ENCODE measurements at places on chromosomes 1 and 21.
A peak's percentile ranks its signal among the peaks of the same experiment; 100 is the strongest.

GRCh38 chr1:100539836-100540536 lies 2.0 kb downstream of the GPR88 start:
- DNase-seq, result peak; percentile 10

GRCh38 chr21:21921410-21922232 lies 923.4 kb downstream of the NCAM2 start:
- peak; percentile 36 for DNase-seq

DNA sequence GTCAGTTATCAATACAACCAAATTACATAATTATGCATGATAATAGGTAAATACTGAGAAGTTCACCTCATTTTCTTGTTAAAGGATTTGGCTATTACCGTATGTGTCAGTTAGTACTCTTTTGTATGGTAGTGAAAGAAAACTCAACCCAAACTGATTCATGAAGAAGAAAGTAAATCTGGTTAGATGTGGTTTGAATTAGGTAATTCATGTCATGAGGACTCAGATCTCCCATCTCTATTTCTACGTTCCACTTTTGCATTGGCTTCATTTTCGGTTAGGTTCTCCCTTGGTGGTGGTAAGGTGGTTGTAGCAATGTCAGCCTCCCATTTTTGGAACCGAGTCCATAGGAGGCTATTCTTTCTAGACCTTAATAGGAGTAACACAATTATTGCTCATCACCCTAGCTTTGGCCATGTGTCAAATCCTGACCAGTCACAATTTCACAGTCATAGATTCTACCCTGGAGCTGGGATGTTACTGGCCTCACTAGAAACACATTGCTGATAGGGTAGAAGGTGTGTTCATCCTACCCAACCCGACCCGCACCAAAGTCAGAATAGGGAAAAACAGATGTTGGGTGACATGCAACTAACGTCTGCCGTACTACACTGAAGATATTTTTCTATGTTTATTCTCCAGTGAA lies 97.6 kb downstream of the OSBPL9 start:
- DNase-seq, result no peak

GRCh38 chr1:14923727-14924452 lies 229.7 kb upstream of the TMEM51 start:
- DNase-seq, result no peak

DNA sequence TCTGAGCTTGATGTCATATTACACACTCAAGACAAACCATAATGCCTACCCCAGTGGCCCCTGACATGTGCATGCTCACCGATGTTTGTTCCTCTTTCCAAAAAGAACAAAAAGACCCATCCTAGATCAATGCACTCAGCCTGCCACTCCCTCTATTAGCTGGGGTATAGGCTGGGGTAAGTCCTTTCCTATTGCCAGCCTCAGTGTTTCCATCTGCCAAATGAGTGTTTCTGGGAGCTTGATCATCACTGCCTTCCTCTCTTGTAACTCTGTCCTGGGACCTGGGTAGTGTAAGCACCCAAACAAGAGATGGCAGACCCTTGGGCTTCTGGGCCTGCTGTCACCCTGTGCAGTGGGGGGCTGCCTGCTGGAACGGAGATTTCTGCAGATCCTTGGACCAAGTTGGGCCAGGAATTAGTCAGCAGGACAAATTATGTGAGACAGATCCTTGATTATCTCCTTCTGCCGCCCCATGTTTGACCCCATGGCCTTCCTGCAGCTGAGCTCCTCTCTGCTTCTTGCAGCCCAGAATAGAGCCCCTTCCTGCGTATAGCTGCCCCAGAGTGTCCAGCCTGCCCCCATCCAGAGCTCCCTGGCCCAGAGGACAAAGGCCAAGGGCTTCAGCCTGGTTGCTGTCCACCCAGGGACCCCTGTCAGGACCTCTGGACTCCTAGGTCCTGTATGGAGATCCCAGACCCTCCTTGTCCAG lies 31.5 kb upstream of the LRP8 start:
- DNase-seq, result no peak

- DNase-seq, result no peak
Measured at GRCh38 chr1:18998016-18998724, 41.7 kb upstream of the IFFO2 start.

GRCh38 chr1:40982721-40983120 lies 3.2 kb downstream of the CTPS1 start:
- DNase-seq, result no peak

DNA sequence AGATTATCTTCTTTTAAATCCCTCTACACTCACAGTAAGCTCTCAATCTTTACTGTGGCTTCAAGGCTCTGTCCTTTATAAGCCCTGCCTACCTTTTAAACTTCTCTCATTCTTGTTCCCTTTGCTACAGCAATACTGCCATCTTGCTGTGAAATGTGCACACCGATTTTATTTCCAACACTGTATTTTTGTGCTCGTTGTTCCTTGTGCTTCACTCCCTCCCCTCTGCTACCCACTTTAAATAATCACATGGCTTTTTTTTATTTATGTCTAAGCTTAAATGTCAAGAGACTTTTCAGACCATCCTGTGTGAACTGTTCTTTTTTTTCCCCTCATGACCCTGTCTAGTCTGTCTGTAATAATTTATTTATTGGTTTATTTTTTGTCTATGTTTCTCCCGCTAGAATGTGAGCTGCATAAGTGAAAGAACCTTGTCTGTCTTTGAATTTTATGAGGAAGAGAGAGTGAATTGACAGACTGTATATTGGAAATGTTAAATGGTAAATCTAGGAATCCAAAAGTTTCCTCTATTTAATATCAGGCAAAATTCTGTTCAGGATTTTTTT lies 45.7 kb downstream of the ABCD3 start:
- peak; percentile 2 for DNase-seq

DNA sequence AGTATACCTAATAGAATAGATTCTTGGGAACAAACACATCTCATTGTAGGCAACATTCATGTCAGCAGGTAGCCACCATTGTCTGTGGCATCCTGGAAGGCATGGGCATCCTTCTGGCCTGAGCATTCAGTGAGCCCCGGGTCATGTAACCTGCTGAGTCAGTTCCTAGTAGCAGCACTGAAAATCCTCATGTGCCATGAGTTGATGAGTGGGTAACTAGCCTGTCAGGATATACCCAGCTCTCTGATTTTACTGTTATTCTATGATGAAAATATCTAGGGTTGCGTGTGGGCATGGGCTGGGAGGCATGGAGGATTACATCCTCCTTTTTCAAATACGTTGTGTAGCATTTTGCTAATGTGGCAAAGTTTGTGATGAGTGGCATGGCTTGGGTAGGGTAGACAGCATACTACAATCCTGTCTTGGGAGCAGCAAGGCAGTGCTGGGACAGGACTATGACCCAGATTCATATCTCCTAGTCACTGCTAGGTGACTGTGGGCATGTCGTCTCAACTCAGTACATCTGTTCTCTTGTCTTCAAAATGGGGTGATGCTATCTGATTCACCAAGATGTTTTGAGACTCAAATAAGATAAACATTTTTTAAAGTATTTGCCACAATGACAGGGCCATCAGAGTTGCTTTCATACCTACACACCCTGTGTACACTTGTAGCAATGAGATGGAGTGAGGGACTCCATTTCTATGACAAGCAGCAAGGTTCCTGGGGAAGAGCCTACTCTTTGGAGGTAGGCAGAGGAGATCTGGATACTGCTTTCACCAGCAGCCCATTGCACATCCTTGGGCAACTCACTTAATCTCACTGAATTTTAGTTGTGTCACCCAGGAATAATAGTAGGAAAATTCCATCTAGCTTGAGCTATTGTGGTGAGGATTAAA lies 62.5 kb downstream of the CD58 start:
- no peak for DNase-seq

DNA sequence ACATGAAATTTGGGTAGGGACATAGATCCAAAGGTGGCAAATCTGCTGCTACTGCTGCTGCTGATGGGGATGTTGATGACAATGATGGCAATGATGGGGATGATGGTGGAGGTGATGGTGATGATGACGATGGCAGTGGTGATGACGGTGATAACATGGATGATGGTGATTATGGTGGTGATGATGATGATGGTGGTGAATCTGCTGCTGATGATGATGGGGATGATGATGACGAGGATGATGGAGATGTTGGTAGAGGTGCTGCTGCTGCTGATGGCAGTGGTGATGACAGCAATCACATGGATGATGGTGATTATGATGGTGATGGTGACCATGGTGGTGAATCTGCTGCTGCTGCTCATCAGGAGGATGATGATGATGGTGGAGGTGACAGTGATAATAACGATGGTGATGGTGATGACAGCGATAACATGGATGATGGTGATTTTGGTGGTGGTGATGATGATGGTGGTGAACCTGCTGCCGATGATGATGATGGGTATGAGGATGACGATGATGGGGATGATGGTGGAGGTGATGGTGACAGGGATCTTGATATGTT lies 341.0 kb upstream of the VAMP3 start:
- no peak for DNase-seq

DNA sequence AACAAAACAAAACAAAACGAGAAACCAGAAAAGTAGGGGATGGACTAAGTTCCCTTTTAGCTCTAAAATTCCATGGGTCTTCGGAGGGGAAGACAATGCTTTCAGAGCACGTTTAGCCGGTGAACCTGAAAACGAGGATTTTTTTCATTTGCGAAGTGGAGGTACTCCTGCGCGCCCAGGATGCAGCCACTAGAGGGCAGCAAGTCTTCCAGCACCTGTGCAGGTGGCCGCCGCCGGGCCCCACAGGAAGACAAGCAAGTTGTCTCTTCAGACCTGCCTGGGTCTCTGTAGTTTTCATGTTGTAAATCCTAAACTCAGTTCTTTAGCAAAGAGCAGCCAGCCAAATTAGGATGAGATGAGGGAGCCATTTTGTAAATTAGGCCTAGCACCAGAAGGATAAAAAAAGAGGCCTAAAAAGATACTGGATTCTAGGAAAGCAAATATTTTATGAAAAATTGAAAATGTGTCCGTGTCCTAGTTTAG lies 17.7 kb upstream of the SNX27 start:
- peak; percentile 76 for DNase-seq

DNA sequence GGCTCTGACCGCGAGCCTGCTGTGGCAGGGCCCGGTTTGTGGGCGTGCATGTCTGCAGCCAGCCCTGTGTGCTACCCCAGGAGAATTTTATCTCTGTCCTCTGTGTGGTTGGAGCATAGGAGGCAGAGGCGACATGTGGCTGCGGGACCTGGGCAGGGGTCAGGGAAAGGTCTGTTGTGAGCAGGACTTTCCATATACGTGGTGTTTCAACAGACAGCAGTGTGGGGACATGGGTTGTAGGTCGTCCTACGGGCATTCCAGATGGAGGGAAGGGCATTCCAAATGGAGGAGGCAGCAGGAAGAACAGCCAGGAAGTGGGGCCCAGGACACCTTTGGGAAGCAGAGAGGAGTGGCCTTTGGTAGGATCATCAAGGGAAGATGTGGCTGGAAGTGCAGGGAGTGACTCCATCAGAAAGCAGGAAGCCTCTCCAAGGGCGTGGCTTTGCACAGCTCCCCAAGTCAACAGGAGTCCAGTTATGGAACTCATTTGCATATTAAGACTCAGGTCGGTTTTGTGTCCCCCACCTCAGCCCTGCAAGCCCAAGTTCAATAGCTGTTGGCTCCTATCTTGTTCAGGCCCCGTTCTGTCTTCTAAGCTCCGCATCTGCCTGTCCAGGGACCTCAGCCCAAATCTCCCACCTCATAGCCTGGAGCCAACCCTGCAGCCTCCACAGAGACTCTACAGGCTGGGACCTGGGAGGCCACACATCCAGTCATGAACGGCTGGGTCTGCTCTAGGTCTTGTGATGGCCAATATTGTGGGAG lies 309.1 kb downstream of the MATN1 start:
- no peak for DNase-seq
